ENCODE measurements at places on chromosomes 12 and 14.
A peak's percentile ranks its signal among the peaks of the same experiment; 100 is the strongest.

DNA sequence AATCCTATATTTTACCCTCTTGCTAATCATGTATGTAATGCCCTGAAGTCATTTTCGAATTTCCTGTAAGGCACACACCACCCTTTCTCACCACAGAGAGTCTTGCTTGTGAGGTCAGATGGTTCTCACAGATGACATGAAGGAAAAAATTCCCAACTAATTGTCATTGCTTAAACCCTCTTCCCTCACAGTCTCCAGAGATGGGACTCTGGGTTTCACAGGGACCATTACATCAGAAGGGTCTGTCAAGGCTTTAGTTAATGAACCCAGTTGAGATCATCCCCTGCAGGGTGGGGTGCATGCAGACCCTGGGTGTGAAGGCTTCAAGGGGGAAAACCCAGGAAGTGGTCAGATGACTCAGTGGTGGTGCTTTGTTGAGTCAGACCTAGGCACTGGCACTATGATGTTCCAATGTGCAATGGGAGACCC, 229.6 kb downstream of the BCAT1 start:
- DNase-seq = peak; percentile 12

DNA sequence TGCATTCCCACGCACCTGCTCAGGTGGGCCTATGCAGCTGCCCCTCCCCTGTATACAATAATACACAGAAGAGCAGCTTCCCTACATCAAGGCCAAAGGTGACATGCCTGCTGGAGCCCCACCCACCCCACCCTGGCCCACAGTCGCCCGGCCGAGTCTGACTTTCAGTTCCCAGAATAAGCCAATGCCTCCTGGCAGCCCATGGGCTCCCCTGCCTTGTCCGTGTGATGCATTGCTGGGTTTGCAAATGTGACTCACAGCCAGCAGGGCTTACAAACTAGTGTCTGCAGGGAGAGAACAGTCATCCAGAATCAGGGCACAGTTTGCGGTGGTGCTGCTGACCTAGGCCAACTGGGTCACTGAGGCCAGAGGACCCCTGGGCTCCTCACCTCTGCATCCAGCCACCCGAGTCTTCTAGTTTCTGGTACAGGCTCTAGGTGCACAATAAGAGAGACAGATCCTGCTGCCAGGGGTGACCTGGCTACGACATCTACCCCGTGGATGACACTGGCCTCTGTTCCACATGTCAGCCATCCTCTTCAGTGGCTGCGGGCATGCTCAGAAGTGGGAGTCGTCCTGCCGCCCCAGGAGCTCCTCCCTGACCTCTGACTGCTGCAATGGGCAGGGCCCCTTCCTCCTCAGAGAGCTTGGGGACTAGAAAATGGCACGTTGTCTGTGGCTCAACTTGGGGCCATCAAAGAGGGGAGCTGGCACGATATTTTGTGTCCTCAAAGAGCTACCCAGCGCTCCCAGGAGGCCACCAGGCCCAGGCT, 84.5 kb downstream of the CHGA start:
- DNase-seq = no peak

DNA sequence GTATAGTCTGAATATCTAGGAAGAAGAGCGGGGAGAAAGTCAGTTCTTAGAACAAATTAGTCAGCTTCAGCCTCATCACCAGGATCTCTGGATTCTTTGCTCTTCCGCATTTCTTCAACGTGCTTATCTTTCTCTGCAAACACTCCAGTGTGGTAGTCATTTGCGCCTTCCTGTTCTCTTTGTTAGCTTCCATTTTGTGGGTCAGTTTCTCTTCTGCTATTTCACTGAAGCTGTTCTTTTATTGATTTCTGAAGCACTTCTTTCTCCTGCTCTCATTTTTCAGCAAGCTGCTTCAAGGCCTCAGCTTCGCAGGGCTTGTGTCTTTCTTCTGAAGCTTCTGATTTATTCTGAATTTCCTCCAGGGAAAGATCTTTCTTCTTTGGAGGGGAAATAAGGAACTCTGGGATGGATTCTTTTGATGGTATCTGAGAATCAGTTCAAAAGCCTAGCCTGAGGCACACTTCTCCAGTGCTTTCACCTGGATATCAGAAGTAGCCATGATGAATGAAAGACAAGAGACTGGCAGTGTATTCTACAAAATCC, 13.5 kb downstream of the AMN1 start:
- DNase-seq = no peak

DNA sequence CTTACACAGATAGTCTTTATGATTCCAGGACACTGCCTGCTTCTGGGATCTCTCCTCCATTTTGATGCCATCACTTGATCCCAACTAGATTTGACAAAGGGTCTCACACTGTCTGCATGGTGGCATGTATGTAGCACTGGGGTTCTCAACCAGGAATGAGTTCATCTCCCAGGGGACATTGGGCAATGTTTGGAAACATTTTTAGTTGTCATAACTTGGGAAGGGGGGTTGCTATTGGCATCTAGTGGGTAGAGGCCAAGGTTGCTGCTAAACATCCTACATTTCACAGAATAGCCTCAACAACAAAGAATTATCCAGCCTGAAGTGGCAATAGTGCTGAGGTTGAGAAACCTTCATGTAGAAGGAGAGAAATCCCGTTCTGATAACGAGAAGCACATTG, 376.2 kb downstream of the DPF3 start:
- no peak for DNase-seq

GRCh38 chr12:45418520-45418919, 202.6 kb downstream of the ANO6 start:
- no peak for DNase-seq

- DNase-seq = peak; percentile 74
These were observed 23.0 kb downstream of the MNAT1 start for GRCh38 chr14:60757567-60758002.

GRCh38 chr14:22838631-22839041, 2.3 kb downstream of the MMP14 start:
- no peak for DNase-seq

DNA sequence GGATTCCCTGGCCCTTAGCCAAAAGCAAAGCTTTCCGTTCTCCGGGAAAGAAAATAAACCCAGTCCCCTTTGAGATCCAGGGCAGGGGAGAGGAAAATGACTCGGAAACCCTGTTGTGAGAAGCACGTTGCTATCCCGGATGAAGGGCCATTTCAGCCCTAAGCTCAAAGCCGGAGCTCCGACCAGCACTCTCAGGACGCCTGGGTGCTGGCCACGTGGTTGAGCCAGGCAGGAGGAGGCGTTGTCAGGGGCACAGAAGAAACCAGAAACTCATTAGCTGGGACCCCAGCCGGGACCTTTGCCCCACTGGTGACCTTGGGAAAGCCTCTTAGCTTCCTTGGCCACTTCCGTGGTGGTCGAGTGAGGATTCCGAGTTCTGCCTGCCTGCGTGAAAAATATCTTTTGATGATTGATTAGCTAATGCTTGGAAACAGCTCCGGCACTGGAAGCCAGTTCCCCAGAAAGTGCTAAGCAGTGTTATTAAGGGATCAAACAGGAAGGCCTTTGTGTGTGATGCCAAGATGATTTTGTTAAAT, 57.6 kb upstream of the FZD10 start:
- no peak for DNase-seq

DNA sequence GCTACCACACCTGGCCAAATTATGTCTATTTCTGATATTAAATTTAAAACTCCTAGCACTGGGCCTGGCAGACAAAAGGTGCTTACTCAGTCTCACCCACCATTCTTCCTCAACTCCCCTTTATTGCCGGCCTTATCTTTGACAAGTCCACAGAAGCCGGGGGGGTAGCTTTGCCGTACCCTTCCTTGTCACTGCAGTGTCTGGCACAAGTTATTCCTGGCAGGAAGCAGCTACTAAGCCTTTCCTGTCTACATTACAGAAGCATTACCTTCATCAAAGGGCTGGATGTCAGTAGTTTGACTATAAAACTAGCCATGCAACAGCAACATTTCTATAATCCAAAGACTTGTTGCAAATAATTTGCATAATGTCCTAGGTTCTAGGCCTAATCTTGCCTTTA, 127.1 kb downstream of the PRICKLE1 start:
- no peak for DNase-seq

DNA sequence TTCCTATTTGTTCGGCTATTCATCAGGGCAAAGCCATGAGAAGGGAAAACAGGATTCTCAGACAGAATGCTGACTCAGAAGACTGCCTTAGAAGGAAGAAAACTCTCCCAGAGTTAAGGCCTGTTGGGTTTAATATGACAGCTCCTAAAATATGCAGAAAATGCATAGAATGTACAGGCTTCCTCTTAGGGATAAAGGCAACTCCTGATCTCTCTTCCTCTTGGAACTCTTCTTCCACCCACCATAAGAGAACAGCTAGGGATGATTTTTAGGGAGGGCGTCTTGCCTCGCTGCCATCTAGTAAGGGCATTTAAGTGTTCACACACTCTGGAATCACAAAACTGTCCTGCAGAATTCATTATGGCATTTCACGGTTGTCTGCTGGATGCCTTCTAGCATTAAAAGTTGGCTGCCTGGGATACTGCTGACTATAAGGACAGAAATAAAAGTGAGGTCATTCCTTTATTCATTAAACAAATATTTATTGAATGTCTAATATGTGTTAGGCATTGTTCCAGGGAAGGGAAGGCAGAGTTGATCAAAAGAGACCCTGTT, 73.7 kb downstream of the DCAF5 start:
- DNase-seq = peak; percentile 88

GRCh38 chr12:57470970-57471656, 8.6 kb downstream of the ARHGAP9 start:
- no peak for DNase-seq

- DNase-seq = no peak
These were observed 30.3 kb upstream of the CLIP1 start for GRCh38 chr12:122452701-122453285.

- DNase-seq = no peak
These were observed 92.1 kb downstream of the ETV6 start for GRCh38 chr12:11741434-11742092.

- peak; percentile 20 for DNase-seq
These were observed 414.8 kb downstream of the SLC6A15 start for GRCh38 chr12:84497819-84498218.

- DNase-seq = no peak
These were observed 5.7 kb downstream of the HOXC12 start for GRCh38 chr12:53960187-53961024.

GRCh38 chr14:74567646-74568379, 44.2 kb downstream of the LTBP2 start:
- DNase-seq = no peak

DNA sequence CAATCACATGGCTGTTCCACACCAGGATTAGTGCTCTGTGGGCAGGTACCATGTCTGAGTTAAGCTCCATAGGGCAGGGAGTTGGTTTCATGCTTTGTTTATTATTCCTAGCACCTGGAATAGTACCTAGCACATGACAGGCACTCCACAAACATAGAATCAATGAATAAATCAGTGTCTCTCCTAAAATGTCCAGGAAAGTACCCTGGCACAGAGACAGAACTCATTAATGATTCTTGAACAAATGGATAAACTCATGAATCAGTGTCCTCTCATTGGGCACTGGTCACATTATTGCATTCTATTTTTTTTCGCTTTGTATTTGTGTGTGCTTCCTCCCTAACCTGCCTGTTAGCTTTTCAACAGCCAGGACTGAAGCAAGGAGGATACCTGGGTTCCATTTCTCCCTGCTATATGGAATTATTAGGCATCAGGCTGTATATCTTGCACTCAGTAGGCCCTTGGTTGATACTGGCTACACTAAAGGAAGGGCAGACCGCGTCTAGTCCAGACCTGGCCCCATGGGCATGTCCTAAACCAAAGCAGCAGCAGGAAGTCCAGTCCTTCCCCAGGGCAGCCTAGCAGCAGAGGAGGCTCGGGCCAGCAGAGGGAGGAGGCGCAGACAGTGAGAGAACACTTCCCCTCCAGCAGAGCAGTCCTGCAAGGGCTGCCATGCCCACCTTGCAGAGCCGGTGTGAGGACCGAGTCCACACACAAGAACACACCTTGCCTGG, 18.4 kb downstream of the HDAC7 start:
- no peak for DNase-seq

DNA sequence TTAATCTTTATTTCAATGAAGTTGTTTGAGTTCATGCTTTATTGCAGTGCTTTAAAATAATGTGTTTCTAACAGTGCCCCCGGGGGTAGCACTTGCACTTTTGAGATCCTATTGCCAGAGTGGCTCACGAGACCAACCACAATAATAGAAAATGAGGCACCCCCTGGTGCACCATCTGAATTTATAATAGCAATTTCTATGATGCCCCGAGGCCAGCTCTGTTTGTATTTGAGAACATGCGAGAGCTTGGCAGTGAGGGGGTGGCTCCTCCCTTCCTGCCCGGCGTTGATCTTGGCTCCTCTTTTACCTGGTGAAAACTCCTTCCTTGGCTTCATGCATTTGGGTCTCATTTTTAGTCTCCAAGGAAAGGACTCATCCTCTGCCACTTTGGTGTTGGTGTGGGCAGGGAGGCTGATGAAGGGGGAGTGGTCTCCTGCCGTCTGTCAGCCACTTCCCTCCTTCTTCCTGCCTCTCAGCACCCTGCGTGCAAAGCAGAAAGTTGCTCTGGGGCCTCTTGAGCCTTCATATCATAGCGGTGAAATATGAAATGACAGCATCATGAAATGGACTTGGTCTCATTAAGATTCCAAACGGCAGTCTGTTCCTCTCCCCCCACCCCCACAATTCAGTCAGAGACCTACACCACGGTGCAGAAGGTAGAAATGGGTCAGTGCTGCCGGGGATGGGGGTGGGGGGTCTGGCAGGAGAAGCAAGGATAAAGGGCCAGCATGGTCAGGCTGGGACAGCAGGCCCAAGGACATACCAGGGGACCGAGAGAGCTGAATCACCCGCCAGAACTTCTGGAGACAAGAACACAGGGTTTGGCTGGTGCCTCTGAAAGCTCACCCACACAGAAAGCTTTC, 17.7 kb upstream of the NRXN3 start:
- no peak for DNase-seq

GRCh38 chr12:113052326-113052725, 4.2 kb upstream of the DTX1 start:
- DNase-seq = no peak

GRCh38 chr14:101591121-101591520, 29.8 kb downstream of the DIO3 start:
- no peak for DNase-seq

GRCh38 chr12:95724767-95725166, 65.8 kb downstream of the NTN4 start:
- no peak for DNase-seq

- DNase-seq = no peak
These were observed 77.7 kb upstream of the COCH start for GRCh38 chr14:30796707-30797106.

DNA sequence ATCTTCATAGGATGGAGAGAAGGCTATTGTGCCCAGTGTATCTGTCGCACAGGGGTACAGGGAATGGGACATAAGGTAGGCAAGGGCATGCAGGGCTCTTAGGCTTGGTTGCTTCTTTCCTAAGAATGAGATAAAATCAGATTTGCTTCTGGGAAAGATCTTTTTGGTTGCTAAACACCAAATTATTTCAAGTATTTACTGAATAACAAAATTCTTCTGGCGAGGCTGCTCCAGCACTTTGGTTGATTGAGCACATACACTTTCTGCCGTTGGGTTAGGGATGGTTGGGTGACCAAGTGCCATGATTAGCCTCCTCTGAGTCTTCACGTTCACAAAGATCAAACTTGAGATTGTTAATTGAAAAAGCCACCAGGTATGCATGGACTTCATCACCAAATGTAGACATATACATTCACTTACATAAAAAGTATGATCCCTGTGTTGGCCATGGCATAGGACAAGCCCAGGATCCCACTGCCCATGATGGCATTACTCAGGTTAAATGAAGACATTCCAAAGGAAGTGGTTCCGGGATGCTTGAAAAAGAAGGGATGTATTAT, 38.2 kb downstream of the SLC38A4 start:
- DNase-seq = no peak

GRCh38 chr12:121849665-121850064, 9.0 kb downstream of the HPD start:
- DNase-seq = no peak

- no peak for DNase-seq
These were observed 36.6 kb downstream of the KRT76 start for GRCh38 chr12:52740584-52740983.

- no peak for DNase-seq
These were observed 1247.4 kb downstream of the LRFN5 start for GRCh38 chr14:42854061-42854460.

All from fibroblast of skin of left quadriceps (primary cell).